ENCODE measurements at places on chromosomes 3 and 15. TPM values are rescaled to one million over a fixed set of nuclear protein-coding genes. Genes with fewer than 3 reads are reported as not detected.

DNA sequence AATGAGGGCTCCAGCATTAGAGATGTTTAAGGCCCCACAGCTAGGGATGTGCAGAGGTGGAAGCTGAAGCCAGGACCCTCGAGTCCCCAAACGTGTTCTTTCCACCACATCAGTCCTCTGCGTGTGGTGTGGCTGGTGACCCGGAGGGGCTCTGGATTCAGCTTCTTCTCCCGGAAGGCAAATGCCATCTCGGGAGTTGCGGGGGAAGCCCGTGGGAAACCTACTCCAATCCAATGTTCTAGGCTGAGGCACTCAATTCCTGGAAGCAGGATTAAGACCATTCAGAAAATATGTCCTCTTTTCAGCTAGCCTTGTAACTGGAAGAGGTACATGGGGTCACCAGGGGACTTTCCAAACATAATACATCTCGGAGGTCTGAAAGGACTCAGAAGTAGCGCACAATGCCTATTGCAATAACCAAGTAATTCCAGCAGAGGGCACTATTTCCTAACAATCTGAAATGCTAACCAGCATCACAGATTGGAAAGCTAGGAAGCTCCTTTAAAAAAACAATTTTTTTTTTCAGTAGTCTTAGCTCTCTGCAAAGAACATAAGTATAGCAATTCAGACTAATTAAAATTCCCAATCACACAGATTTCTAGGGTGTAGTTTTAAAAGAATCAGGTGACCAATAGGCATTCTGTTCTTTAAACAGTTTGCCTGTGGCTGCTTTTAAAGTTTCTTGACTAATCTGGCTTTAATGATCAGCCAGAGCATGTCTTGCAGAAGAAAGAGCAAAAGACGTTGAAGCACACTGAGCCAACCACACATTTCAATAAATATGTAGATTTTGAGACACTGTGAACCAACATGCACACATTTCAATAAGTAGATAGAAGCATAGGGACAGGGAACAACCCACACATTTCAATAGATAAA lies 36.1 kb downstream of the BNC1 start:
- no peak for DNase-seq
- H3K4me1 ChIP-seq = no peaks in the 10 kb centered on the region
- no peak overlapping the region for H3K27ac ChIP-seq
- H3K4me3 ChIP-seq = no peak overlapping the region
- peaks cover 9% of the 10 kb centered on the region for H3K27me3 ChIP-seq

The CCR8 gene
- total RNA-seq = not detected

The HRG gene
- not detected for total RNA-seq

- no peak overlapping the region for H3K4me3 ChIP-seq
- H3K36me3 ChIP-seq = no peaks in the 10 kb centered on the region
- no peak for DNase-seq
- no peak overlapping the region for H3K27ac ChIP-seq
- no peaks in the 10 kb centered on the region for H3K4me1 ChIP-seq
These were observed 7.9 kb upstream of the ZMAT3 start for GRCh38 chr3:179079537-179079936.

DNA sequence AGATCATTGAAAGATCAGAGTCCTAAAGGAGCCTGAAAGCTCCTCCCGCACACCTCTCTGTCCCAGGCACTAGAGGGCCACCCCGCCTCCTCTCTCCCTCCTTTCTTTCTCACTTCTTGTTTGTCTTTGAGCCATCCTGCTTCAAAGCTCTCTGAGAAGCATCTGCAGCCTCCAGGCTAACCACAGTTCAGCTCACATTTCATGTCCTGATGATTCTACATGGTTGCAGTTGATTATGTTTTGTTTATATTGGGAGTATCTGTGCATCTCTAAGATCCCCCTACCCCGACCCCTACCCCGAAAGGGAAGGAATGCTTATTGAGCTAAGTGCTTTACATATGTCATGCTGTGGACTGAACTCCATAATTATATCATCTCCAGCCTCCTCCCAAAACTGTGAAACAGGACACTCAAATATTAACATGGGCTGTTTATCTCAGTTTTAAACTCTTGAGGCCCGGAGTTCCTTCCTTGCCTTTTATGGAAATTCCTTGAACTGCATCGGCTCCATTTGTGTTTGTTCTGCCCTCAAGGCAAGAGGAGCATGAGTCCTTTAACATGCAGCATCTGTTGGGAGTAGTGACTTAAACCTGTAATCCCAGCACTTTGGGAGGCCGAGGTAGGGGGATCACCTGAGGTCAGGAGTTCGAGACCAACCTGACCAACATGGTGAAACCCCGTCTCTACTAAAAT lies 30.9 kb downstream of the MGLL start:
- no peaks in the 10 kb centered on the region for H3K27me3 ChIP-seq
- no peak overlapping the region for H3K27ac ChIP-seq
- DNase-seq = no peak

The CSTA gene
- not detected for total RNA-seq

DNA sequence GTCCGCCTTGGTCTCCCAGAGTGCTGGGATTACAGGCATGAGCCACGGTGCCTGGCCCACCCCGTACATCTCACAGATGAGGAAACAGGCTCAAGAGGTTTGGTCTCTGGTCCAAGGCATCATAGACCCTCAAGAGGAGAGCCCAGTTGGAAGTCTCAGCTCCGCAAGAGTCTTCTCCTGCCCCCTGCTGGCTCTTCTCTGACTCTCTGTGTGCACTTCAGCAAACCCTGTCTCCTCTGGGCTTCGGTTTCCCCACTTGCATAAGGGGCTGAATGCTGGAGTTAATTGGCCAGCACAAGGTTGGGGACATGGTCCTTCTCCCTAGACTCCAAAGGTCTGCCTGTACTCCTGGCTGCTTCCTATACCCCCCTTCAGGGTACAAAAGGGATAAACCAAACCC lies 3.9 kb downstream of the MST1R start:
- no peaks in the 10 kb centered on the region for H3K27me3 ChIP-seq
- no peak for DNase-seq
- no peak overlapping the region for H3K4me3 ChIP-seq

DNA sequence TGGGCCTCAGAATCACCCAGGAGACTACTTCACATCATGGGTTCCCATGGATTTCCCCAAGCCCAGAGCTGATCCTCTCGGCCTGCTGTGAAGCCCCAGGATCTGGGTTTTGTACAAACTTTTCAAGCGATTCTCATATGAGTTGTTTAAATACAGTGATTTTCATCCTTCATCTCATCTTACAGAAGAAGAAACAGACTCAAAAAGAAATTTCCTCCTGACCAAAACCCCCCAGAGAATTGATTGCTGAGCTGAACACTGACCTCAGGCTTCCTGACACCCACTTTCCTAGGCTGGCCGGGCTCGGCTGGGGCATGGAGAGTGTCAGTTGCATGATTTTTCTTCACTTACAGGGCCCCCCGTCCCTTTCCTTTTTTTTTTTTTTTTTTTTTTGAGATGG lies 60.3 kb downstream of the BDH1 start:
- H3K27ac ChIP-seq = no peak overlapping the region
- H3K27me3 ChIP-seq = no peaks in the 10 kb centered on the region
- no peak overlapping the region for H3K4me3 ChIP-seq

DNA sequence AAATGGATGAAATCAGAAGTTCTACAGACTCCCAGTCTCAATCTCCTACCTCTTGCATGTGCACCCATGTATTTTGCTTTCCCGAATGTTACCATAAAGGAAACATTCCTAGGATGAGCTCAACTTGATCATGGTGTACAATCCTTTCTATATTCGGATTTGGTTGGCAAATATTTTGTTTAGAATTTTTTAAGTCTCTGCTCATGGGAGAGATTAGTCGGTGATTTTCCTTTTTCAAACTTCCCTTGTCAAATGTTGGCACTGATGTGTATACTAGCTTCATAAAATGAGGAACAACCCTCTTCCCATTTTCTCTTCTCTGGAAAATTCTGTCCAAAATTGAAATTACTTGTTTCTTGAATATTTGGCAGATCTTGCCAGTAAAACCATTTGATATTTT lies 317.6 kb upstream of the RASGRP1 start:
- DNase-seq = no peak
- H3K4me3 ChIP-seq = no peak overlapping the region
- H3K4me1 ChIP-seq = no peaks in the 10 kb centered on the region

The KNG1 gene
- not detected for total RNA-seq

Measured in pancreas (tissue), 10 donors.